T-helper 2 cell (primary cell): ENCODE measurements at places on chromosomes 1 and 21.
A peak's percentile ranks its signal among the peaks of the same experiment; 100 is the strongest.

- no peak for DNase-seq
Observed at GRCh38 chr1:40404670-40405462, 31.3 kb downstream of the SMAP2 start.

GRCh38 chr1:161265305-161265704, 6.8 kb downstream of the PCP4L1 start:
- no peak for DNase-seq

GRCh38 chr1:168521401-168522000, 22.3 kb downstream of the XCL2 start:
- DNase-seq = no peak

GRCh38 chr1:224542783-224543440, 73.2 kb upstream of the CNIH3 start:
- no peak for DNase-seq

GRCh38 chr1:226216056-226216455, 7.4 kb upstream of the MIXL1 start:
- DNase-seq = no peak

GRCh38 chr1:118871582-118872171, 116.5 kb downstream of the TBX15 start:
- no peak for DNase-seq

DNA sequence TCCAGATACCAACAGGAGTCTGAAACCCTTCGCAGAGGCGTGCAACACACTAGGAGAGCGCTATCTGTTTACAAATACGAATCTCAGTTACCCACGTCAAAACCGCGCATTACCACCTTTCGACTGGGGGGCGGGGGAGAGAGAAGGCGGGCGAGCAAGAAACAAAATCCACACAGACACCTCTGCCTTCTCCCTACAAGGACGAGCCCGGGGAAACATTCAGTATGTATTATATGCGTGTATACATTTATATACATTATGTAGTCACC, 722 bp downstream of the TUT4 start:
- DNase-seq = peak; percentile 65

DNA sequence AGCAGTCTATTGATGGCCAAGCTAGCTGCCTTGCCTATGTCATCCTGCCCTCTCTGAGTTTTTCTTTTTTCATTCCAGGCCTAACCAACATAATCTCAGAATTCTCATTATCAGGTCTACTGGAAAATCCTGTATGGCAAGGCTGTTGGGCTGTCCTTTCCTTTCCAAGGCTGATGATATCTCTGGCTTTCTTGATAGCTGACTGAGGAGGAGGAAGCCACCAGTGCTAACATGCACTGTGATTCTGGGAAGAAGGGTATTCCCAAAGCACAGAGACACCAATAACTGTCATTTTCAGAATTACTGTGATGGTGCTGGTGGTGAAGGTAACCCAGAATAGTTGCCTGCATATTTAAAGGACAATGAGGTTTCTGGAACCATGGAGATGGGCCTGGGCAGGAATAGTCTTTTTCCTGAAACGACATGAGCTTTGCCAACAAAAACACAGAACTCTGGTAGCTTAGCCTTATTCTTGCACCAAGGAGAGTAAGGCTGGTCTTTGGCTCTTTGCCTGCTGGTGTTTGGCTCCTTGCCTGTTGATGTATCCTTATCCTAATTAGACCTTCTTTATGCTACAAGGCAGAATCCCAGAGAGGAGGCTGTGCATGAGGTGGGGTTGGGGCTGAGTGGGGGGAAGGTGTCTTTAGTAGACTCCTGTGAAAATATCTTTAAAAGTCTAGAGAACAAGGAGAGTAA, 157.4 kb downstream of the TNFSF18 start:
- DNase-seq = no peak

DNA sequence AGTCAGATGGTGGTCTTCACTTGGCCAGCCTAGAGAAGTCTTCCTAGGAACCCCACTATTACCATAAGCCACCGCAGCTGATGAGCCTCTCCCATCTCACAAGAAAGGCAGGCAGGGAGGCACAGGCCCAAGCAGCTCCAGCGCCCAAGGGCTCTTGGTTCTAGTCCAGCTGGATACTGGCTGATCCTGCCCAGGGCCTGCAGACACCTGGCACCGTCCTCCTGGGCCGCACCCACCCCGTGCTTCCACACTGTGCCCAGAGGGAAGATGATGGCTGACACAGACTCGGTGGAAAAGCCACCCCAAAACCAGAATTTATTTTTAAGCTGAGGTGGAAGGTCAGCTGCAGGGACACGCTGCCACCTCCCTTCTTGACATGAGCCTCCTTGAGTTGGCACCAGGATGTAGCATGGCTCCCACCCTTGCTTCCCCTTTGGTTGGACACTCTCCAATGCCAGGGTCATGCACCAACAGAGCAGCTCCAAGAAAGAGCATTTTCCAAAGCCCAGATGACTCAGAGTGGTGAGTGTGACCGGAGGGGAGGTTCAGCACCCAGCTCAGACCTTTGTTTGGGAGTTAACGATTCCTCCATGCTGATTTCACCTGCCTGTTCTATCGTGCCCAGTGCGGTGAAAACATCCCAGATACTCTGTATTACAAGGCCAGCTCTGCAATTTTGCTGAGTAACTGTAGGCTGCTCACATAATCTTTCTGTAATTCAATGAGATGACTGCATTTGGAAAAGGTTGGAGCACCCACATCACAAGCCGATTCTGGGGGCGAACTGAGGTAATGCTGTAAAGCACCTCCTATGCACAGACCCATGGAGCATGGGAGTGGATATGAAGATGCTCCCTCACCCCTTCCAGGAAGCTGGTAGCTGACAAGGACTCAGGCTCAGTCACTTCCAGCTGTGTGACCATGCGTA, 63.1 kb upstream of the SLC2A1 start:
- DNase-seq = no peak

DNA sequence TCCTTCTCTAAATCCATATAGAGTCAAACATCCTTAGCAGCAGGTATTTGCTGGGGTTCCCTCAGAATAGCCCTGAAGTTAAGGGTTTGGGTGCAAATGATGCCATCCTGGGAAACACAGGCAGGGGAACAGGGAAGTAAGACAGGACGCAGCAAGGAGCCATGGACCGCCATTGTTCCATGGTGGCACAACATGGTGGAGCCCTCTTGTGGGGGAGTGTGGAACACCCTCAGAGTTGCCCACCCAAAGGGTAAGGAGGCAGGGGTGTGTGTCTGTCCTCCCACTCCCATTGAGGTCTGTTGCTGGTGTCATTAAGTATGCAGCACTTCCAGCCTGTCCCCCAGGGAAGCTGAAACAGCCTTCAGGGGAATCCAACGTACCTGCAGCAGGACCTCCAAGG, 20.4 kb upstream of the RCAN1 start:
- DNase-seq = no peak
